ENCODE measurements at places on chromosomes 12 and 14.
A peak's percentile ranks its signal among the peaks of the same experiment; 100 is the strongest.

- DNase-seq = no peak
Measured at GRCh38 chr12:47744005-47744651, 14.6 kb downstream of the RAPGEF3 start.

DNA sequence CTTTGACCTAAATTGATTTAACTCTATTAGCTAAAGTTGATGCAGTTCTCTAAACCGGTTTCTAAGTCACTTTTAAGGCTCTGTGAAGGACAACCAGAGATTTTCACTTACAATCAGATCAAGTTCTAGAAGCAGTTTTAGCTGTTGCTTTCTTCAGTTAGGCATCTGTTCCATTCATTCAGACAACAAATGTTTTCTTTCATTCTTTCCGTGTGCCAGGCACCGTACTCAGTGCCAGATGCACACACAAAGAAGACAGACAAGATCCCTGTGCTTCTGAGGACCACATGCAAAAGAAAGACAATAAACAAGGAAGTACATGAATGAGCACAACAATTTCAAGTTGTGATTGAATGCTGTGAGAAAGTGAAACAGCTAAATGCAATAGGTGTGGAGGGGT, 11.1 kb upstream of the EGLN3 start:
- no peak for DNase-seq

GRCh38 chr12:115335048-115335447, 651.1 kb upstream of the TBX3 start:
- no peak for DNase-seq

DNA sequence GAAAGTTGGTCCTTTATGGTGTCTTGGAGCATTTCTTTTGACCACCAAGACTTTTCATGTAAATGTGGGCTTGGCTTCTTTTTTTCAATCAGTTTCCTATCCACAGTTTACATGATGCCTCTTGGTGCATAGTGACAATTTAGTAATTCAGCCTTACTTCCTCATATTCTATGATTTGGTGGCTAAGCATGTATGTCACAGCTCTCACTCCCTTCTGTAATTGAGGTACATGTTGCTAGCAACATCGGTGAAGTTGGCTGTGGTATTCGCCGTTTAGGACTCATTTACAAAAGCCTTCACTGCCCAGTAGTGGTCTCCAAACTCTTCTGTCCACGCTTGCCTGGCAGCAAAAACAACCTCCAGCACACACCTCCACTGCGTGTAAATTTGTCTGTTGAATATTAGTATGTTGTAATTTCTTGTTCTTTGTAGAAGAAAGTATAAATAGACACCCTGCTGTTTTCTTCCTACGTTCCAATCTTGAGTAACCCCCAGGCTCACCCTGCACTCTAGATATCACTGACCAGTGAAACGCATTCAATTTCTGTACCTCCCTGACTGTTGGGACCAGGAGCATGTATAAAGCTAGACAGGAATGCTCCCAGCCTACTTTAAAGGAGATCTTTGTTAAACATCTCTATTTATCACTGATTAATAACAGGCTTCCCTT, 90.4 kb downstream of the PPP2R5C start:
- no peak for DNase-seq

DNA sequence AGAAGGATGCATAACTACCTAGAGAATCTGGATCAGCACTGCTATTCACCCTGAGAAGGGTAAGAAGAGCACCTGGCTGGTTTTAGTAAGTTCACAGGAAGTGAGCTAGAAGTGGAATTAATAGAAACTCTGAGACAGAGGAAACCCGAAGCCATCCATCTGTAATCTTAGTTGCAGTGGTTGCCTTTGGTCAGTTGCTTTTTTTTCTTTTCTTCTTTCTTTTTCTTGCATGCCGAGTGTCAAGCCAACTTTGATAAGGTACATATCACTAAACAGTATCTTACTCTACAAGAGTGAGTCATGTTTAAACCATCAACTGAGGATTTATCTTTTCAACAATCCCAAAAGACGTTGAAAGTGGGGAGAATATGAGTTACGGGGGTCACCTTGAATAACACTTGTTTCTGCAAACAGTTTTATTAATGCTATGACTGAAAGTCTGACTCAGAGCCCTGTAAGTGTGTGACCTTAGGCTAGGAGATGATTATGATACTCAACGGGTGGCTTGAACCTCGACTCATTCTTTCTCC, 26.7 kb downstream of the C12orf75 start:
- no peak for DNase-seq

- peak; percentile 18 for DNase-seq
Measured at GRCh38 chr12:107917912-107918800, 143.7 kb downstream of the ASCL4 start.

GRCh38 chr14:81589381-81590065, 55.9 kb upstream of the SEL1L start:
- no peak for DNase-seq

GRCh38 chr12:43836475-43836989, 651 bp downstream of the TMEM117 start:
- no peak for DNase-seq

DNA sequence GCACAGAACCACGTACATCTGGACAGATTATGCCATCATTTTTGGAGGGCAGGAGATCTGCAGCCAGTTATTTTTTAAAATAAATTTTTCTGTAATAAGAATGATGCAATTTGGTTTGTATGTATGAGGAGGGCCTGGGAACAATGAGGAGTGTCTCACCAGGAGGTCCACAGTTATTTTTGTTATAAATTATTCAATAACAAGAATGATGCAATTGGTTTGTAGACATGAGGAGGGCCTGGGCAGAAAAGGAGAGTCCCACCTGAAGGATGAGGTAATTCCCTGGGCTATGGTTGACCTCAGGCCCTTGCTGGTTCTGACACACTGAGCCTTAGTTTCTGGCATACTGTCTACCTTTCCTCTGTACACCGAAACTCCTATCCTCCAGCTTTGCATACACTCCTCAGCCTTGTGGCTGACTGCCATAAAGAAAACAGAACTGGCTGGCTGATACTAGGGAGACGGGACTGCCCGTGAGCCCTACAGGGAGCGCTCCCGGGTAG, 9.0 kb upstream of the DCD start:
- DNase-seq = no peak

DNA sequence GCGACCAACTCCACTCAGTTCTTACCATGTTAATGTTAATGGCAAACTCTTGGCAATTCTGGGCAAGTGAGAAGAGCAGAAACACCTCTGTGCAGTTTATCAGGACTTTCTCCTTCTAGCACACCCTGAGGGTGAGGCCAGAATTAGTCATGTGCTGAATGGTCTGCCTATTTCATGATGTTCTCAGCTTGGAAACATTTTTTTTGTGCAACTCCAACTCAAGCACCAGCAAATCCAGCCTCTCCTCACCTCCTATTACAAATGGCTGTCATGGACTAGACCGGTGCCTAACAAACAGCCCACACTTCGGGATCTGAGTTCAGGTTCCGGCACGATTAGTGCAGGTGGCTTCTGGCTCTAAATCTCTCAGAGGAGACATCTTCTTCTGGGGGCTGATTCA, 246.0 kb downstream of the ZFP36L1 start:
- DNase-seq = no peak

GRCh38 chr14:51145246-51145645, 50.3 kb upstream of the TRIM9 start:
- no peak for DNase-seq

GRCh38 chr14:93005838-93006237, 82.9 kb downstream of the CHGA start:
- DNase-seq = no peak

DNA sequence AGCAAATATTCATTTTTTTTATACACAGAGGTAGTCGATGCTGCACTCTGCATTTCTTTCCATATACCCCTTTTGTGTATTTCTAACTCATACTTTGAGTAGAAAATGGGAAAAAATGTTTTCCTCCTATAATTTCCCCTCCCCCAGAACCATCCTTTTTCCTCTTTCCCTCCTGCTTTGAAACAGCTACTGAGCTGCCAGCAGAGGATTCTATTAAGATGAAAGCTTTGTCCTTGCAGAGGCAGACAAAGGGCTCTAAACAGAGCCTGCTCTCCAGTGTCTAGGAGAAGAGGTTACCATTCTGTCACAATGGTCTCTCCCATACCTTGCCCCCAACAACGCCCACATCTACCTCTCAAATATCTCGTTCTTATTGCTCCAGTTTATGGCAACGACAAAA, 74.6 kb upstream of the OSBPL8 start:
- no peak for DNase-seq

DNA sequence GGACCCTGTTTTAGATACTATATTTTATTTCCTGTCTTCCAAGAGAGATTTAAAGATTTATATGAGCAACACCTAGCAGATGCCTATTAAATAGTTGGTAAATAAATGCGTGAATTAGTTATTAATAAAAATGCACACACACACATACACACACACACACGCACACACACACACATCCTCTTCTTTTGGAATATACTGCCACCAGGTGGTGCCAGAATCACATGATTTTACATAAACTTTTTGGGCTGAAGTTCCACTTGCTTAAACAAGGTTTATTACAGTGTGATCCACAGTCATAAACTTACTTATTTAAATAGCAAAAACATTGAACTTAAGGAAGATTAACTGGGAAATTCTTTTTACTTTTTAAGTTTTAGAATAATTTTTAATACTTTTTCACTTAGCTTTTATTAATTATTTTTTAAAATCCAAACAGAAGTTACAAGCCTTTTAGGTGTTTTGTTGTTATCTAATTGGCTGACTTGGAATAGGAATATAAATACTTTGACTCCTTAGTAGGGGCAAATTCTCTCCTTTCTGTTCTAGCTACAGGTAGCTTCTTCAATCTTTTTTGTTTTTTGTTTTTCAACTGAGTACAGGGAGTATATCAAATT, 17.5 kb downstream of the RAD51B start:
- DNase-seq = peak; percentile 36

Data from SK-N-DZ (cell line).